ENCODE measurements at places on chromosomes 5 and 9. TPM values are rescaled to one million over a fixed set of nuclear protein-coding genes. Genes with fewer than 3 reads are reported as not detected.

KIF4B gene
- polyA plus RNA-seq: 0.06 TPM

IFNW1 gene
- polyA plus RNA-seq: not detected

CHSY3 gene
- polyA plus RNA-seq: 4.0 TPM

DNA sequence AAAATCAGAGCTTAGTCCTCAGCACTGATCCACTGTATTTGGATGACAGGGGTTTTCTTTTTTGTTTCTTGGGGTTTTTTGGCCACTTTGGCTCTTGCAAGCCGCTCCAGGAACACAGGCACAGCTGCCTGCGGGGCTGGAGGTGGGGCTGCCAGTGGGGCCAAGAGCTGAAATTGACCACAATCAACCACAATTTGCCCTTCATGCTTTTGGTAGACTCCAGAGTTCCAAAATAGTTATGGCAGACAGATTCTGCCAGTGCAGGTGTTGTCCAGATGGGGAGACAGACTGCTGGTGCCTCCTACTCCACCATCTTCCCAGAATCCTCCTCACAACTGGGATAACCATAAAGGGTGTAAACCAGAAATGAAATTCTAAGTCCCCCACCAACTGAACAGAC is 36.5 kb downstream of the PLEKHG4B start:
- no peak for DNase-seq

DNA sequence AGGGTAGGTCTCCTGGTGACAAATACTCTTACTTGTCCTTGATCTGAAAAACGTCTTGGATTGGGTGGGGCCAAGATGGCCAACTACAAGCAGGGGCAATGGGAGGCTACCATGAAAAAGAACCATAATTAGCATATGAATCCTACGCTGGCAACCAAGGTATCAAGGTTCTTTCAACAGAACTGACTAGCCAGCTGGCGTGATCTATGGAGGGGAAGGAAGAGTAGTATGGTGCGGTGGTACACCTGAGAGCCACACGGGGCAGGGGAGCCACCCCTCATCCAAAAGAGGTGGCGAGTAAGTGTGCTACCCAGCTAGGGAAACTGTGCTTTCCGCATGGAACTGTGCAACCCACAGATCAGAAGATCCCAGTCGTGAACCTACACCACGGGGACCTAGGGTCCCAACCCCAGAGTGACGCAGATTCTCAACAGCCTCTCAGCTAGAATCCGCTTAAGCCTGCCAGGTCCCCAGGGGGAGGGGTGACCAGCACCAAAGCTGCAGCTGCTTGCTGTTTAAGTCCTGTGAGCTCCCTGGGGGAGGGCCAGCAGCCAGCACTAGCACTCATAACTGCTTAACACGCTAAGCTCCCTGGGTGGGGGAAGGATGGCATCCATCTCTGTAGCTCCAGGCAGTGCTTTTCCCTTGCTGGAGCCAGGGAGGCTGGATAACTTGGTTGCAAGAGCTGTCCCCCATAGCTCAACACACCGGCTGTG is 334.8 kb downstream of the FBXL17 start:
- no peak for DNase-seq

DNA sequence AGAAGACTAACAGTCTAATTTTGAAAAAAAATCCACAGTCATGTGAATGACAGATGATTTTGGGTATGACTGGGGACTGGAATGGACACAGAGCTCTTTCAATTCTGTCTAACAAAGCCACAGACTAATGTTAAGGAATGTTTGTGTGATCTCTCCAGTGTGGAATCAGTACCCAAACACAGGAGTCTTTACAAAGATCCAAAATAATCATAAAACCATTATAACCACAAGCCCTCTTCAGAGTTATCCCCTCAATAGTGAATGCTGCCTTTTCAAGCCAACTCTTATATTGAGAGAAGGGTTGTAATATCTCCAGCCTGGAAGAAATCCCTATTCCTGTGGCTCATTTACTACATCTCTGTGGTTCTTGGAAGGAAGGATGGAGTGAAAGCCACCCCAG is 552.0 kb upstream of the CLINT1 start:
- DNase-seq: no peak

GRCh38 chr9:19180991-19181390 is 49.5 kb upstream of the DENND4C start:
- DNase-seq: no peak

DNA sequence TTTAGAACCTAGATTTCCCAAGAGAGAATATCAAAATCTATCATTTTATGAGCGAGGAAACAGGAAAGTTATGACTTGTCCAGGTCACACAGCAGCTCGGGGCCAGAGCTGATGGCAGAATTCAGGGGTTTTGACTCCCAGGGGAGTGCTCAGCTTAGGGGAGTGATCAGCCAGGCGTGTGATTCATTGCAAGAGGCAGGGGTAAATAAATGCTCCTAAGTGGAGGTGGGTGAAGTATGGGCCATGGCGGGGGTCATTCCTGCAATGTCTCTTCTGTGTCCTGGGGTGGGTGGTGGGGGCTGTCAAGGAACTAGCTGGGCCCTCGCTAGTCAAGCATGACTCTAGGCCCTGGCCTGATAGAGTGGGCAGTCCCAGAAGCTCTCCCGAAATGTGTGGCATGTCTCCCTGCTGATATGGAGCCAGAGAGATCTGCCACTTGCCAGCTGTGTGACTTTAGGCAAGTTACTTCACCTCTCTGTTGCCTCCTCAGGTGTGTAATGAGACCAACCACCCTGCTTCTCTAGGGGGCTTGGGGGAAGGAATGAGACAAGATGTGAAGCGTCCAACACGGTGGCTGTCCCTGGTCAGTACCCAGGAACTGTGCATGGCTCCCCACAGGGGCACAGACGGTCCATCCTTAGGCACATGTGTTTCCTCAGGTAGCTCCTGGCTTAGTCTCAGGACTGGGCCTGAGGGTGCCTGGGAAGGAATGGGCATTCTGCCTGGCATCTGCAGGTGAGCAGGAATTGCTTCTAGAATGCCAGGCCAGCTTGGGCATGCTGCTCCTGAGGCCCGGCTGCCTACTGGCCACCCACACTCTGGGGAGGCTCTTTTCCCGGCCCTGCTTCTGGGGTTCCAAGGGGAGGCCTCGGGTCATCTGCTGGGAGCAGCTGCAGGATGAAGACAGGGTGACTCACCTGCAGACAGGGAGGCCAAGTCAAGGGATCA is 36.5 kb upstream of the SH3PXD2B start:
- DNase-seq: no peak

- no peak for DNase-seq
Measured at GRCh38 chr5:939368-939767, 46.7 kb downstream of the TRIP13 start.

DNA sequence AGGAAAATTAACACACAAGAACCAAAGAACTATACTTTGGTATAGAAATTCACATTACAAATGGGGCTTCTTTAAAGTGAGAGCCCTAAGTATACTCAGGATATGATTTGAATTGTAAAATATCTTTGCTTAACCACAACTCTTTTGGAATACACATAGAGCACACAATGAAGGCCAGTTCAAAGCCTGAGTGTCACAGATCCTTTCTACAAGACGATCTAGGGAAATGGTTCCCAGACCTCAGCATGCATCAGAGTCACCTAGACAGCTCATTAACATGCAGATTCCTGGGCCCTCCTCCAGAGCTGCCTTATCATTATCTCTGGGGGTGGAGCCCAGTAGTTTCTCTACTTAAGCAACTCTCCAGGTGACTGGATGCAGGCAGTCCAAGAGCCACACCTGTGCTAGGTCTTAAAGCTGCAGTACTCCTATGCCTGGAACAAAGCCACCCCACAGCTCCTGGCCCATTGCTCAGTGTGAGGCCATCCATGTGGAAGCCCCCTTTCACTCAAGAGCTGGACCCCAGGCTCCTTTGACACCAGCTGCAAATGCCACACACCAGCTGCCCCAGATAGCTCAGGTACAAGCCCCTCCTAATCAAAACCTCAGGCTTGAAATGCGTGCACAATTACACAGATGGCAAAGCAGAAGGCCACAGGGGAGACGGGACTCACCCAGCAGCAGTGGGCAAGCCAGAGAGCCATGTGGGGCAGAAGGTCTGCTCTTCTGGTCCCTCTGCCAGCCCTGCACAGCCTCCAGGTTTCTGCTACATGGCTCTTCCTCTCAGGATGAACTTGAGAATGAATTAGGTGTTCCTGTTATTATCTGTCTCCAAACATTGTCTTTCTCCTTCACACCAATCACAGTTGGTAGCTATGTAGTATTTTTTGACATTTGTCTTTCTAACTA is 106.1 kb downstream of the SH3TC2 start:
- no peak for DNase-seq

Measured in forelimb muscle (tissue), 1 donor.